Activated CD4-positive, alpha-beta T cell treated with anti-CD3 and anti-CD28 coated beads, Interleukin-2, amount 50 U/mL, for 24 hours (primary cell): ENCODE measurements at places on chromosomes 16 and 17.

DNA sequence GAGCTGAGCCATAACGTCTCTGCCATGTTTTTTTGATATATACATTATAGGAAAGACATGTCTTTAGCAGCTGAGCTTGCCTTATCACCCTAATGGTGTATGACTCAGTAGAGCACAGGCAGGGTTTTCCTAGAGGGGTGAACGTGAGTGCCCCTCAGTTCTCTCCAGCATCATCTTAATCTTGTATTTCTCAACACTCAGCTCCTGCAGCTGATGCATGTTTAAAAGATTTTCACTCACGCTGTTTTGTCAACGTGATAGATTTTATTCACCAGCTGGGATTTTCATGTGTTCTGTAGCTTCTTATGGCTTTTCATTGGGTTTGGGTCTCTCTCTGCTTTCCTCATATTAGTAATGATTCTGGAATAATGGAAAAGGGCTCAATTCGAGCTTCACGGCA lies 186.0 kb upstream of the PMFBP1 start:
- DNase-seq = no peak

GRCh38 chr16:54933281-54934011 lies 2.8 kb downstream of the IRX5 start:
- no peak for DNase-seq

- DNase-seq = no peak
Observed at GRCh38 chr17:70365091-70365583, 195.8 kb downstream of the KCNJ2 start.

- peak; percentile 70 for DNase-seq
Observed at GRCh38 chr17:40340880-40341807, 23.4 kb downstream of the GJD3 start.

DNA sequence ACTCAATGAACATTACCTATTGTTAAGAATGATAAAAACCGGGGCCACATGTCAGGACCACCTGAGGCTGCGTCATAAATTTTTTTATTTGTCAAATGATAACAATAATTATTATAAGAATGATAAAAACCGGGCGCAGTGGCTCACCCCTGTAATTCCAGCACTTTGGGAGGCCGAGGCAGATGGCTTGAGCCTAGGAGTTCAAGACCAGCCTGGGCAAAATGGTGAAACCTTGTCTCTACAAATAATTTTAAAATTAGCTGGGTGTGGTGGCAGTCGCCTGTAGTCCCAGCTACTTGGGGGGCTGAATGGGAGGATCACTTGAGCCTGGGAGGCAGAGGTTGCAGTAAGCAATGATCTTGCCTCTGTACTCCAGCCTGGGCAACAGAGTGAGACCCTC lies 816 bp upstream of the SHMT1 start:
- DNase-seq = no peak

GRCh38 chr17:48545539-48545938 lies 630 bp upstream of the HOXB2 start:
- DNase-seq = no peak

- DNase-seq = peak; percentile 15
Observed at GRCh38 chr17:81867170-81867990, 3.8 kb downstream of the ARHGDIA start.

GRCh38 chr17:41544491-41544892 lies 16.4 kb upstream of the KRT19 start:
- DNase-seq = no peak

DNA sequence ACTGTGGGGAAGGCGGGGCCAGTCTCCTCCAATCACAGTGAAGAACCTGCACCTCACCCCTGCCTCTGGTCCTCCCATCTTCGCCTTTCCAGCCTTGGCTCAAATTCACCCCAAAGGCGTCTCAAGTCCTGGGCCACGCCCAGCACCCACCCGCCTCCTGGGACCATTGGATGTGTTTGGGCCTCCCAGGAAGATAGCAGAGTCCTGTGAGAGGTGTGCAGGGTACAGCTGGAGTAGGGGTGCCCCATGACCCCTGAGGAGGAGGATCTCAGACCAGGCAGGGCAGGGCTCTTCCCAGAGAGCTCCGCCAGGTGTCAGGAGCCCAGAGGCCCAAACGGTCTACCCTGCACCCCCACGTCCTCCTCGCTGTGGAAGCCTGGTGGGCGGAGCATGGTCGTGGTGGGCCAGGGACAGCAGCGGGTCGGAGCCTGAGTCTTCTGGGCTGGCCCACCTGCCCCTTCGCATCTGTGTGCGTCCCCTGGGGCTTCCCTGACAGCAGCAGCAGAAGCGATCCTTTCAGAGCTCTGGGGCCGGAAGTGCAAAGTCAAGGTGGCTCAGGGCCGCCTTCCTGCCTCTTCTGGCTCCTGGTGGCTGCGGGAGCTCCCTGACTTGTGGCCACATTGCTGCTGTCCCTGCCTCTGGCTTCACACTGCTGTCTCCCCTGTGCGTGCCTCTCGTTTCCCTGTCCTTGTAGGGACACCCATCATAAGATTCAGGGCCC lies 34.9 kb upstream of the ZNF469 start:
- DNase-seq = no peak

- no peak for DNase-seq
Observed at GRCh38 chr17:27808628-27809027, 8.3 kb upstream of the NOS2 start.

DNA sequence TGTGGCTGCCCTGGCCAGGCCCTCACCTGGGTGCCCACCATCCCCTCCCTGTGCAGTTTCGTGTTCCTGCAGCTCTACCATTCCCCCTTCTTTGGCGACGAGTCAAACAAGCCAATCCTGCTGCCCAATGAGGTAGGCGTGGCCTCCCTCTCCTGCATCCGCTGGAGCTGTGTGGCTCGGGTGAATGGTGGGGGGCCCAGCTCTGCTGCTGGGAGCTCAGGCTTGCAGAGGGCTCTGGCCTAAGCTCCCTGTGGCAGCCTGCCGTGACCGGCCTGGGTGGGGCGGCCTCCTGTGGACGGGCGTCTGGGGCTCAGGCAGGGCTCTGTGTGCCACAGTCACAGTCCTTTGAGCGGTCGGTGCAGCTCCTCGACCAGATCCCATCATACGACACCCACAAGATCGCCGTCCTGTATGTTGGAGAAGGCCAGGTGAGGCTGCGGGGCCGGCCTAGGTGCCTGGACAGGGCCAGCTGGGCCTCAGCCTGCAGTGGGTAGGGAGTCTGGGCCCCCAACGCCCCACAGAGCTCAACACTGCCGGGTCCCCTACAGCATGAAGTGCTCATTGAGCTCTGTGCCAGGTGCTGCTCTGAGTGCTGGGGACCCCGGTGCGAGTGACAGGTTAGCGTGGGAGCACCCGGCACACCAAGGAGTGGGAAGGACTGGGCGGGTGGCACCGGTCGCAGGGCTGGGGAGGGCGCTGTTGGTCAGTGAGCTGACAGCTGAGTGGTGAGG lies 37.3 kb downstream of the TSC2 start:
- DNase-seq = no peak

DNA sequence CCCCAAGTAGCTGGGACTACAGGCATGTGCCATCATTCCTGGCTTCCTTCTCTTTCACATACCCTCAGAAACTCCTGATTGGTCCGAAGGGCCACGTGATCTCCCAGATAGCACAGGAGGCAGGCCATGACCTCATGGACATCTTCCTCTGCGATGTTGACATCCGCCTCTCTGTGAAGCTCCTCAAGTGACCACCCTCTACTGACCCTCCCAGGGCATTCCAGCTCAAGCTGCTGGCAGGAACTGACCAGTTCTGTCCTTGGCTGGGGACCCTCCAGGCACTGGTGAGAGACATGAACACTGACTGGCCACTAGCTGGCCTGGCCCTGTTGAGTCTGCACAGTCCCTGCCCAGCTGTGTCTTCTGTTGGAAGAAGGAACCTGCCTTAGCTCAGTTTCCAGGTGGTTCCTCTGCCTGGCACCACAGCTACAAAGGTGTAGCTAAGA lies 5.6 kb downstream of the ERAL1 start:
- DNase-seq = no peak

DNA sequence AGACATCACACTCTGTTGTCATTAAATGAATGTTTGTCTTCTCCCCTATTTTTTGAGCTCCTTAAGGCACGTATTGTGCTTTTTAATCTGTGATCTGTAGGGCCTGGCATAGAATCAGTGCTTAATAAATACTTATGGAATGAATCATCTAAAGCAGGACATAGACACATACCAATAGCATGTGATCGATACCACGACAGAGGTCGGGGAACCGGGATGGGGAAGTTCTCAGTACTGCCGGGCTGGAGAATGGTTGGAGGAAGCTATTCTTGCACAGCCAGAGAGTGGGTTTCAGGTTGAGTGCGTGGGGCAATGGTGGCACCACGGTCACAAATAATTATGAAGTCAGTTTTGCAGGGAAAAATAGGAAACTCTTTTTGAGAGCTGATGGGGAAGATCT lies 26.8 kb downstream of the NLRP1 start:
- no peak for DNase-seq

GRCh38 chr16:69012906-69013305 lies 92.5 kb upstream of the HAS3 start:
- no peak for DNase-seq

DNA sequence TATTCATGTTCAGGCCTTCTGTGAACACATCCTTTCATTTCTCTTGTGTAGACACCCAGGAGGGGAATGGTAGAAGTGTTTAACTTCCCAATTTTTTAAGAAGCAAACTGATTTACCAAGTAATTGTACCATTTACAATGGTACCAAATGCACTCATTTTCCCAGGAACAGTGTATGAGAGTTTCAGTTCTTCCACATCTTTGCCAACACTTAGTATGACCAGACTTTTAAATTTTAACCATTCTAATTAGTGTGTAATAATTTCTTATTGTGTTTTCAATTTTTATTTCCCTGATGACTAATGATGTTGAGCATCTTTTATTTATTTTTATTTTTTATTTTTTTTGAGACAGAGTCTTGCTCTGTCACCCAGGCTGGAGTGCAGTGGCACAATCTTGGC lies 10.2 kb upstream of the WFIKKN2 start:
- no peak for DNase-seq

DNA sequence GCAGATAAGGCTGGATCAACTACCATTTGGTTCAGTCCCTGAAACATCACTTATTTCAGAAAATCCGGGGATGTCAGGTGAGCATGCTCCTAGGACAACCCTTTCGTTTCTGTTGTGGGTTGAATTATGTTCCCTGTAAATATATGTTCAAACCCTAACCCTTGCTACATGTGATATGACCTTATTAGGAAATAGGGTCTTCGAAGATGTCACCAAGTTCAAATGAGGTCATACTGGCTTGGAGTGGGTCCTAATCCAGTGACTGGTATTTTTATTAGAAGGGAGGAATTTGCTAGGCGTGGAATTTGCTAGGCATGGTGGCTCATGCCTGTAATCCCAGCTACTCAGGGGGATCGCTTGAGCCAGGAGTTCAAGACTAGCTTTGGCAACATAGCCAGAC lies 21.3 kb downstream of the SNX20 start:
- DNase-seq = no peak

DNA sequence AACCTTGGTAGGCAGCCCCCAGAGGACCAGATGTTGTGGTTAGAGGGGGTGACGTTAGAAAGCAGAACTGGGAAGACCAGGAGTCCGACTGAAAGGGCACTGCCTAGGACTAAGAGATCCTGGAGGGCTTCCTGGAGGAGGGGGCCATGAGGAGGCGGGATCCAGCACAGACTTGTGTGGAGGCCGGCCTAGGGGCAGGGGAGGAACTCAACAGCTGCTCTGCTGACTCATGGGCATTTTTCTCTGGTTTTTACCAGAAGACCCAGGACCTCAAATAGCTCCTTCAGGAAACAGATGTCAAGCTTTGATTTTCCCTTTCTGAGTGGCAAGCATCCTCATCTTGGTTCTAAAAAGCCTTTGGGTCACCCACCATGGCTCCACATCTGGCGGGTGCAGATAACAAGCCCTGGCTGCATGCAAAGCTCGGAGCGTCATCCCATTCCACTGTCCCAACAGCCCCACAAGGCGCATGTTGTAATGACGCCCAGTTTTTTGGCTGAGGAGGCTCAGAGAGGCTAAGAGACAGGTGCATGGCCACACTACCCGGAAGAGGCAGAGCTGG lies 29.0 kb downstream of the IL21R start:
- no peak for DNase-seq

GRCh38 chr16:20798364-20798763 lies 7.9 kb downstream of the ERI2 start:
- no peak for DNase-seq

- no peak for DNase-seq
Observed at GRCh38 chr17:46859996-46860395, 8.6 kb downstream of the WNT9B start.

- DNase-seq = no peak
Observed at GRCh38 chr17:43559161-43559816, 13.1 kb upstream of the ETV4 start.

GRCh38 chr16:11788914-11789313 lies 8.1 kb downstream of the ZC3H7A start:
- no peak for DNase-seq

DNA sequence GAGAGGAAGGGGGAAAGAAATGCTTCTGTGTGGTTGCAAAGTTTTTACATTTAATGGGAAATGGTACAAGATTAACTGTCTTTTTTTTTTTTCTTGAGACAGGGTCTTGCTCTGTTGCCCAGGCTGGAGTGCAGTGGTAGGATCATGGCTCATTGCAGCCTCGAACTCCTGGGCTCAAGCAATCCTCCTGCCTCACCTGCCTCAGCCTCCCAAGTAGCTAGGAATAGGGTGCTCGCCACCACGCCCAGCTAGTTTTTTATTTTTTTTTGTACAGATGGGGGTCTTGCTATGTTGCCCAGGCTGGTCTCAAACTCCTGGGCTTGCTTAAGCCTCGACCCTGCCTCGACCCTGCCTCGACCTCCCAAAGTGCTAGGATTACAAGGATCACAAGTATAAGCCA lies 3.8 kb upstream of the ROGDI start:
- DNase-seq = no peak

DNA sequence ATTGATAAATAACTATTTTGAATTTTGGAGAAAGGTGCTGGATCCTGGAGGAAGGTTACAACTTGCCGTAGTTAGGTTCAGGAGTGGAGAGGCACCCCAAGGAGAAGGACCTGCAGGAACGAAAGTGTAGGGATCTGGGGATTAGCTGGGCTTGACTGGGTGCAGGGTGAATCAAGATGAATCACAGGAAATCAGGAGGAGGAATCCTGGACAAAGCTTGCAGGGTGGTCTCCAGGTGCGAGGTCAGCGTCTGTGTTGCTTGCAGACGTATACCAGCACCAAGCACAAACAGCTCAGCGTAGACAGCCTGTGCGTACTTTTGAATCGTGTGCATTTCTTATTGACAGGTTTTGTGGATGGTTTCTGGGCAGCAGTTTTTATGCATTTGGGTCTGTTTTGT lies 144.3 kb downstream of the MSI2 start:
- DNase-seq = no peak

- no peak for DNase-seq
Observed at GRCh38 chr16:89861648-89862047, 11.7 kb upstream of the TCF25 start.

- peak; percentile 59 for DNase-seq
Observed at GRCh38 chr17:6435968-6436367, 1.0 kb upstream of the AIPL1 start.

GRCh38 chr16:77938913-77939312 lies 83.4 kb upstream of the CLEC3A start:
- no peak for DNase-seq

GRCh38 chr16:50861970-50862411 lies 120.1 kb downstream of the CYLD start:
- no peak for DNase-seq
